ENCODE measurements at places on chromosomes 7 and 10.

DNA sequence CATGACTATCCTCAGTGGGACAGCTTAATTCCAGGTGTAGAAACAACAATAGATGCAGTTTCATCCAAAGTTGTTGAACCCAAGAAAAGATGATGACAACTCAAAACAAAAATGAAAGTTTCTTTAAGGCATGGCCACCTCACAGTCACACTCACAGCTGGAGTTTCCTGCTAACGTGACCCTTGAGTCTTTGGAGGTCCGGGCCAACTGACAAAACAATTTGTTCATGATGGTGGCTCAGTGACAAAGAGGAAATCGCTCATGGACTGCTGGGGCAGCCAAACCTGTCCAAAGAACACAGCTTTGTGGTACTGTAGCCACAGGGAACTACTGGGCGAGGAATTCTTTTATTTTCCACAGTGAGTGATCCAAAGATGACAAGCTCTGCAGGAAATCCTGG lies 96.0 kb upstream of the JCAD start:
- no peak for DNase-seq

DNA sequence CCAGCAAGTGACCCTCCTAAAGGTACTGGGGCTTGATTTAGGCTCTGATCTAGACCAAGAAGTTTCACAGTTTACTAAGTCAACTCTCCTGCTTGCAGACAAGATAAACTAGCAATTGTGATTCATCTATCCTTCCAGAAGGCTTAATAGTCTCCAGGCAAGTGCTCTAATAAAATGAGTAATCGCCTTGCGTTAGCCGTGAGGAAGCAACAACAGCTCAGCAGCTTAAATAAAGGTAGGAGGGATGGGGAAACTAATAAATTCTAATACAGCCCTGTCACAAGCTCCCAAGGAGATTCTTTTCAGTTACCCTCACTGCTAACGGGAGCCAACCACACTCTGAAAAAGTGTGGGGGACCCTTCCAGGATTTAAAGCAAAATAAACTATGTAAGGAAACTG lies 48.4 kb downstream of the FRMD4A start:
- DNase-seq = no peak

DNA sequence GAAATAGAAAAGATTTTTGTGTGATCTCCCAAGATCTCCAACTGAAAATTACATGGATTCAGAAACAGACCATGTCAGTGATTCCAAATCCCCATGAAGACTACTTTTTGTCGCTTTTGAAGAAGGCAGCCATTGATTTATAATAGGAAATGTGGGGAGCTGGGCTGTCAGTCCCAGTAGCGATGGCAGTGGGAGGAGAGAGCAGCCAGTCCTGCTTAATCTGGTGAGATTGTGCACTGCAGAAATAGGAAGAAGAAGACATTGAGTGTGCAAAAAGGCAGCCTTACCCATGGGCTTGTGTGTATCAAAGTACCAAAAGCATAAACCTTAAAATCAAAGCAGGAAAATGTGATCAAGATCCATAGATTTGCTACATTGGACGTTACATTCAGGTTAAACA lies 4.8 kb downstream of the ADRB1 start:
- no peak for DNase-seq

DNA sequence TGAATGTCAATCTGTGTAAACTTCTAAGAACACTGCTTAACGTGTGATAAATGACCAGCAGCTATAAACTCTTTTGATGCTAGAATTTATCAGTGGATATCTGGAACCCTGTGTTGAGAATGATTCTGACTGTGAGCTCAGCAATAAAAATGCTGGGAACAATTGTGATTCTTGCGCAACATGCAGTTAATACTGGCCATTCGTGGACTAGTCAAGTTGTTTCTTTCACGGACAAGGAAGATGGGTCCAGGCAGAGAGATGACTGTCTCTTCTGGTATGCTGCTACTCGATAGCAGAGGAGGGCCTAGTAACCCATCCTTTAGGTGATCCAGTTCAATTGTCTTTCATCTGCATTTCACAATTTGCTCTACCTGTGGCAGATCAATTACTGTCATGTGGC lies 394.8 kb upstream of the IGFBP3 start:
- DNase-seq = peak; percentile 16

DNA sequence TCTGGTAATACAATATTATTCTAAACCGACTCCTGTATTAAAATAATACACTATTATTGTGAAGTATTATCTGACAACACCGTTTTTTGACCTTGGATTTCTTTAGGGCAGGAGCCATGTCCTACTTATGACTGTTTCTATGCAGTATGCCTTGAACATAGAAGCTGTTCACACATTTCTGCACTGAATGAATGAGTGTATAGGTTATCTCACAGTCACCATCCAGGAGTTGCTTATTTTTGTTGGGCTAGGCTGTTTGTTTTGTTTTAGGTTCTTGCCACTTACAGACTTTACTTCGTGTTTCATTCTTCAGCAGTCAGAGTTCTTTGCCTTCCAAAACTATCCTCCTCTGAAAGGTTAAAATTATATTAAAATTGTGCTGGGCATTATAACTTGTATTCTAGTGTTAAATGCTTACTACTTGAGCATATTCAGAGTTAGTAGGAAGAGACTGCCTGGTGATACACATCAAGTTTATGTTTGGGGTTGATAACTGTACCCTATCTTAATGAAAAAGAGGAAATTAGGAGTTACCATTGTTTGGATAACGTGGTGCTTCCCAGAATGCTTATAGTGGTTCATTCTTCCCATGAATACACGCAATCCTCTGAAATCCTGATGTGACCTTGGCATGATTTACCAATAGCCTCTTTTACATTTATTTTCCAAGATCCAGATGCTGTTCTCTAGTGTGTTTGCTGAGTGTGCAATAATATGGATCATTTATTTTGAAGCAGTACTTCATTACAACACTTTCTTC lies 1.7 kb downstream of the RALA start:
- no peak for DNase-seq

- DNase-seq = no peak
Observed at GRCh38 chr7:107072133-107072532, 27.6 kb downstream of the PRKAR2B start.

DNA sequence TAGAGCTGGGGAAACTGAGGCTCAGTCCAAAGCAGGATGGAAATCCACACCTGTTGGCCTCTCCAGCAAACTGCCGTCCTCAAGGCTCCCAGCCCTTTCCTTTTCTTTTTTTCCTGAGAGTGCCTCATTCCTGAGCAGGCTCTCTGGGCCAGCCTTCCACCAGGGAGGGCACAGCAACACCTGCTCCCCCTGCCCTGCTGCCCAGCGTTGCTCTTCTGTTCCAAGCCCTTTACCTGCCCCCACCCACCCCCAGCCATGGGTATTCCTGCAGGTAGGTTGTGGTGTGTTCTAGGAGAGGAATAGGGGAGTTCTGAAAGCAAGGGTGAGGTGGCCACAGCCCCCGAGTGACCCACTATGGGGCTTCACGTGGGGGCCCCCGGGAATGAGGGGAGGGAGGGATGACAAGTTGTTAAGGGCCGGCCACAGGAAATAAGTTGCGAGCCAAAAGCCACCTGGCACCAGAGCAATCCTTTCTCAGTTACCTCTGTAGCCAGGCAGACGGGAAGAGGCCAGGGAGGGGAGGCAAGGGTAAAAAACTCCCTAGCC lies 19.3 kb downstream of the VSIR start:
- no peak for DNase-seq

Data from hepatocyte (in vitro differentiated cells).